ENCODE measurements at places on chromosomes 2 and 18.

DNA sequence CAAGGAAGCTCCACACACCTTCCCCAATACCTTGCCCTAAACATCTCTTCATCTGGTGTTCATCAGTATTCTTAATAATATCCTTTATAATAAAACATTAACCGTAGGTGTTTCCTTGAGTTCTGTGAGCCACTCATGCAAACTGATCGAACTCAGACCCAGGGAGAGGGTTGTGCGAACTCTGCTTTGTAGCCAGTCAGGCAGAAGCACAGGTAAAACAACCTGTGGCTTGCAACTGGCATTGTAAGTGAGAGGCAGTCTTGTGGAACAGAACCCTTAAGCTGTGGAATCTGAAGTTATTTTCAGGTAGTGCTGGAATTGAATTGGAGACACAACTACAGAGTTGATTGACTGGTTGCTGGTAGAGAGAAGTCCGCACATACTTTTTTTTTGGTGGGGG is 4.7 kb downstream of the BUB1 start:
- no peak for DNase-seq

GRCh38 chr2:59754011-59754735 is 799.3 kb downstream of the BCL11A start:
- no peak for DNase-seq

GRCh38 chr18:79496237-79496977 is 100.7 kb downstream of the NFATC1 start:
- DNase-seq = no peak

DNA sequence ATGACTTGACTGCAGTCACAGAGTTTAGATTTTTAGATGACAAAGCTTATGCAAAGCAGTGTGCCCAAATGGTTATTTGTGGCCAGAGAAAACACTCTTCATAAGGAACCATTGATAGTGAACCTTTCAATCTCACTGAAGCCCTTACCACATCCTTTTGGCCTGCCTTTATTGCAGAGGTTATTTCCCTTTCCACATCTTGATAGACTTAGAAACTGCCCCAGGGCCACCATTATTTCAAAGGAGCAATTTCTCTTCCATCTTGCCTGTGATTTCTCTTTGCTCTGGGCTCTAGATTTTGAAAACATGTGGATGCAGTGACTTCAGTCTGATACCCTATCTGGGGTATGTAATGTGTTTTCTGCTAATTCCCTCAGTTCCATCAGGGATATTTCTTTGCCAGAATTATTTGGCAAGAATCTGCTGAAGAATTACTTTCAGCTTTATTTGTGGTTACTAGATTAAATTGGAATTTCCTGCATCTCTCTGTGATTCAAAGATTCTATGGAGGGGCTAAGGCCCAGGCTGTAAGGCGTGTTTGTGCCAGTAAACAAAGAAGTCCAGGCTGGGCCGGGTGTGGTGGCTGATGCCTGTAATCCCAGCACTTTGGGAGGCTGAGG is 51.0 kb downstream of the MOGAT1 start:
- DNase-seq = no peak

- DNase-seq = no peak
Measured at GRCh38 chr2:126672980-126673605, 17.1 kb downstream of the GYPC start.

GRCh38 chr2:67243919-67244318 is 153.2 kb upstream of the ETAA1 start:
- DNase-seq = no peak

DNA sequence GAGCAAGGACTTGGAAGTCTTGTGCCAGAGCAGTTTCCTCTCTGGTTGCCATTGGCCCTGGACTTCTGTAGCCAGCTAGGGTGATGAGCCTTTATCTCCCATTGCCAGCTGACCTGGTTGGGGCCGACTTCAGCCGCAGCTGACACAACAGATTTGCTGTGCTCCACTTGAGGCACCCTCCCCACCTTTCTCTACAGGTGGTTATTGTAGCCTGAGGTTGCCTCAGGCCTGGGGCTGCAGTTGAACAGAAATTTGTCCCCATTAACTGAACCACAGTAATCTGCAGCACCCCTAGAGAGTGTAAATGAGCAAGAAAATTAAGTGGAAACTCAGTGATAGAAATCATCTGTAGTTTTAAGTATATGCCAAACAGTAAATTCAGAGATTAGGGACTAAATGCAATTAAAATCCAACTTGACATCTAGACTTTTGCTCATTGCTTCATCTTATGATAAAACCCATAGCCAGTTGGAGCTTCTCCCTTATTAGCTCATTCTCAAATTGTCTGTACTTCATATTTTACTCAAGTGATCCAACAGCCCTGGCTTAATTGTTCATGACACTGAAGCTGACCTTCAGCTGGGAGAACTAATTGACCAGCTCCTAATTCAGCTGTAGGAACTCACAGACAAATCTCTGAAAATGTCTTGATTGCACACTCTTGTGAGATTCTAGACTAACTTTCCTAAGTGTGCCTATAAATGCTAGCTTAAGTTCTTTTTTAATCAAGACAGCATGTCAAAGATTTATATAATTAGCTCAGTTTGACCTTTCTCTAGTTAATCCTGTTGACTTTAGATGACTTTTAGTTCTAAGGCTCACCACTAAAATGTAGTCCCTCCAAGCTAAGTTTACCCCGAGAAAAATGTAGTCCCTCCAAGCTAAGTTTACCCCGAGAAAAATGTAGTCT is 48.9 kb downstream of the COPS8 start:
- DNase-seq = no peak

DNA sequence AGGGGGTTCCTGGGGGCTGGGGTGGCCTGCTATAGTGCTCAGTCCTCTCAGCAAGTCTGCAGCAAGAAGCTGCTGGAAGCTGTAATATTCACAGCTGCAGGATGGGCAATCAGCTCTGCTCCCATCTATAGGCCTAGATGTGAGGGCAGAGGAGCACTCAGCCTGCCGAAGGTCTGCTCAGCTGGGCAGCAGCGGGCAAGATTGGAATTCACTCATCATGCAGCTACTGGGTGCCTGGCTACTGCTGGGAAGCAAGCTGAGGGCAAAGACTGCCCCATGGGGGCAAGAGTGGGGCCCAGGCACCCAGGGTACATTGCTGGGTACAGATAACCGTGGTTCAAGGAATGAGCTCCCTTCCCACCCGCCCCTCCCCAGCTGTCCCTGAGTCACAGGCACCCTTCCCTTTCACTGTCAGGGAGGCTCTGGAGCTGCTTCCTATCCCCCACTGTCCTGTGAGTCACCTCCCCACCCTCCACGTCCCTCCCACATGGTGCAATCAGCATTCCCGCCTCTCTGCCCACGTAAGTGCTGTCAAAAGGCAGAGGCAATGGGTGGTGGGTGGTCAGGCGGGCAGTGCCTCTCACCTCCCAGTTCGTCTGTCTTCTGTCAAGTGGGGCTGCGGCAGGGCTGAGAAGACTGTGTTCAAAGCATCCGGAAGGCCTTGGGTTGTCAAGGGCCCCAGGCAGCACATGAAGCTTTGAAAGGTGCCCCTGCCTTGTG is 169.2 kb downstream of the TRIM43 start:
- no peak for DNase-seq

- DNase-seq = no peak
Measured at GRCh38 chr2:129707800-129708199, 271.7 kb upstream of the RAB6C start.

- no peak for DNase-seq
Measured at GRCh38 chr2:176579608-176580007, 310.4 kb downstream of the MTX2 start.

- DNase-seq = no peak
Measured at GRCh38 chr2:114545052-114545451, 102.6 kb downstream of the DPP10 start.

- peak; percentile 75 for DNase-seq
Measured at GRCh38 chr2:9473985-9474360, 378 bp upstream of the IAH1 start.

- no peak for DNase-seq
Measured at GRCh38 chr2:163132850-163133249, 294.3 kb upstream of the KCNH7 start.

- no peak for DNase-seq
Measured at GRCh38 chr2:121992700-121993099, 237.2 kb downstream of the TSN start.

- DNase-seq = peak; percentile 36
Measured at GRCh38 chr2:46179037-46179621, 118.1 kb upstream of the EPAS1 start.

DNA sequence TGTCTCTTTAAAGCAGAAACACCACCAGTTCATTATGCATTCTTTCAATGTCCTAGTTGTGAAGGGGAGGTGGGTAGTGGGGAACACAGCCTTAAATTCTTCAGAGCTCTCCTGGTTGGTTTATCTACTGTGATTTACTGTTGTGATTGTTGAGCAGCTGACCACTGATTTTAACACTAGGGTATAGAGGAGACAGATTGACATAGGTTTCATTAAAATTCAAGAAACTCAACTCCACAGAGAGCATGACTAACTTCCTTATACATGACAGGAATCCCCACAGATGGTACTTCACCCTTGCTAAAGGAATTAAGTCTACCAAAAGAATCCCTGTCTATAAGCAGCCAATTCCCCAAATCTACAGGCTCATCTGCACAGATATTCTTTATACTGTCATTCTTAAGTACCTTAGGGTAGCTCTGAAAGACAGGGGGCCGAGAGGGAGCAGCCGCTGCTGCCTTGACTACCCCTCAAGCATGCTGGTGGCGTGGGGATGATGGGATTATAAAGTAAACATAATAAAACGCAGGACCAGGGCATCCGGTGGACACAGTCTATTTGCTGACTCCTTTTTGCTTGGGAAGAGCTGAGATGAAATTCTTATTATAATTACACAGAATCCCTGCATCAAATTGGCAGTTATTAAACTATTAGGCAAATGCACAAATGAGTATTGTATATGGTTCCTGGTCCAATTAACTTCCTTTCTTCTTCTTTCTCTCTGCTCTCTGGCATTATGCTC is 1377.6 kb upstream of the PIK3C3 start:
- no peak for DNase-seq

DNA sequence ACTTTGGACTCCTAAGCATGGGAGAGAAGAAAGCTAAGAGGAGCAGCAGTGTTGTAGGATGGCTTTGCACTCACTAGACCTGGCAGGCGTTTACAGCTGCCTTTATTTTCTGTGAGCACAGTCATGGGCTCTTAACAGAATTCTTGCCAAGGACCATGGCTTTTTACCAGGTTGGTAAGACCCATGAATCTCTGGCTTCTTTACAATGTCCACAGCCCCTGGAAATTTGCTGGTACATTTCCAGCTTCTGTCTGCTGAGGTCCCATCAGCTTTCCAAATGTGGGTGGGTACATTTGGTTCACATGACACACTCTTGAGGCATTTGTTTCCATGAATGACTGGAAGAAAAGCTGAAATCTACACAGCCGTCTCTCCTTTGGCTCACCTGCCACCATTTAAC is 162.7 kb downstream of the PPP1R1C start:
- no peak for DNase-seq

DNA sequence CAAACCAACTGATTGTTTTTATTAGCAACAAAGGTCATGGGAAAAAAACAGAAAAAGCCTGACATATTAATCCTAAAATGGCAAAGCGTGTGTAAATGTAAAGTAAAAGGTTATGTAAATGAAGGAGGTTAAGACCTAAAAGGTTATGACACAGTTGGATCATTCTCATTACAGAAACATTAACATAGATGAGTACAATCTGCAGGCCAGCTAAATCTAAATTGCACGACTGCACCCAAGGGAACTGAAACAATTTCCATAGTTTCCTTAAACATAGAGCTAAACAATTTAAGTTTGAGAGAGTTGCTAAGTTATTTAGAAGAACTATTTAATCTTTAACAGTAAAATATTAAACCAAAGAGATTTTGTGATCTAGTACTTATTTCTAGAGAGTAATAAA is 151.6 kb upstream of the UBE2E3 start:
- DNase-seq = no peak

- no peak for DNase-seq
Measured at GRCh38 chr2:52474091-52474490, 1293.5 kb upstream of the CHAC2 start.

- DNase-seq = no peak
Measured at GRCh38 chr2:105674401-105674800, 70.3 kb upstream of the NCK2 start.

DNA sequence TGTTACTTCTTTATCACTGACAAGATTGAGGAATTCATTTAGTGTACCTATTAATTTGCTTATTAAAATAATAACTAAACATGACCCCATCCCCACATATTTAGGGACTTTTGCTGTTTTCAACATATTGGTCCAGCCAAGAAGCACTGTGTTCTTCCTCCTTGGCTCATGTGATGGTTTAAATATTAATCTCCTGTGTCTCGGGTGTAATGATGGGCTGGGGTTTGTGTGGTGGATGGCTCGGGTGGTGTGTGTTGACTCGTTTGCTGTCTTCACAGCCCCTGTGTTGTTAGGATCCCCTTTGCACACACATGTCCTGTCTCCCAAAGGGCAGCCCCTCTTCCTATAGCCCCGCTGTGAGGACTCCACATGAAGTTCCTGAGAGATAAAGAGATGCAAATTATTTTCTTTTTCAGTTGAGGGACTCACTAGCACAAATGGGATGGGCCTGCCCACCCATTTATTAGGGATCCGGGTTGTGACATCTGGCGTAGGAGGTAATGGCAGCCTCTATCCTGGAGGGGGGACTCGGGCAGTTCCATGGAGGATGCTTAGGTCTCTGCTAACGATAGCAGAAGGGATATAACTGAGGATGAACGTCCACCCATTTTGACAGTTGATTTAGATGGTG is 53.4 kb downstream of the FHOD3 start:
- DNase-seq = no peak

GRCh38 chr2:200042944-200043343 is 87.6 kb downstream of the MAIP1 start:
- no peak for DNase-seq

GRCh38 chr18:74946646-74947375 is 262.1 kb downstream of the PTGR3 start:
- no peak for DNase-seq

GRCh38 chr2:217928324-217929181 is 74.2 kb downstream of the TNS1 start:
- no peak for DNase-seq

DNA sequence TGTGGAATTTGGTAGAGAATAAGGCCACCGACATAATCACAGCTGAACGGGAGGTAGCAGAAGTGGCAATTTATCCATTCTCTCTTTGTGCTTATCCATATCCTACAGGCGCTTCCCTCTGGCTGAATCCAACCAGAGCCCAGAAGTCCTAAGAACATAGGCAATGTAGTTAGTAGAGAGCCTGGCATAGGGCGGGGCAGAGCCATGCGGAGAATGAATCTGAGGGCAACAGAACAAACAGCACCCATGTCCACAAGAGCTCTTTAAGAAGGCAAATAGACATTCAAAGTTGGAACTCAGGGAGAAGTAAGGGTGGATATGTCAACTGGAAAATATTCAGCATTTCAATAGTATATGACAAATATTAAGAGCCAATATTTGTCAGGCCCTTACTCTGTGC is 305.9 kb upstream of the VWC2L start:
- DNase-seq = no peak

DNA sequence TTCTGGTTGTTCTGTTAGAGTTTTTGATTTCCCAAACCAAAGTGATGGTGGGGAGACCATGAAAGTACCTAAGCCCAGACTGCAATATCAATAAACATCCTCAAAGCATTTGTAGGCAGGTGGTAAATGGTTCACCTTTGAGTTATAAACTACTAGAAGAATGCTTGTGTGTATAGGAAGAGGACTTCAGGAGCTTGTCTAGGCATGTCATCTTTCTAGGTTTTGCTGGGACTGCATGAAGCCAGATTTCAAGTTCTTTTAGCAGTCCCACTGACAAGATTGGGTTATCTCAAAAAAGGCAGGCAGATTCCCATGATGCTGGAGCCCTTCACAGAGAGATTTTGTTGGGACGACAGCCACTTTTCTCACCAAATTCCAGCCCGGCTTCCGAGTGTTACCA is 135.3 kb downstream of the KCNE4 start:
- no peak for DNase-seq

Data from activated naive CD4-positive, alpha-beta T cell treated with Interleukin-2 at 50 U/mL for 16 hours (primary cell).